ENCODE measurements at places on chromosomes 2 and 18.

- DNase-seq: no peak
These were observed 267.0 kb downstream of the MREG start for GRCh38 chr2:215746226-215746886.

GRCh38 chr2:186949726-186950256, 100.8 kb upstream of the ZSWIM2 start:
- DNase-seq: no peak

GRCh38 chr2:191636586-191636985, 41.4 kb upstream of the NABP1 start:
- no peak for DNase-seq

GRCh38 chr18:77077401-77077800, 55.2 kb downstream of the MBP start:
- DNase-seq: no peak

DNA sequence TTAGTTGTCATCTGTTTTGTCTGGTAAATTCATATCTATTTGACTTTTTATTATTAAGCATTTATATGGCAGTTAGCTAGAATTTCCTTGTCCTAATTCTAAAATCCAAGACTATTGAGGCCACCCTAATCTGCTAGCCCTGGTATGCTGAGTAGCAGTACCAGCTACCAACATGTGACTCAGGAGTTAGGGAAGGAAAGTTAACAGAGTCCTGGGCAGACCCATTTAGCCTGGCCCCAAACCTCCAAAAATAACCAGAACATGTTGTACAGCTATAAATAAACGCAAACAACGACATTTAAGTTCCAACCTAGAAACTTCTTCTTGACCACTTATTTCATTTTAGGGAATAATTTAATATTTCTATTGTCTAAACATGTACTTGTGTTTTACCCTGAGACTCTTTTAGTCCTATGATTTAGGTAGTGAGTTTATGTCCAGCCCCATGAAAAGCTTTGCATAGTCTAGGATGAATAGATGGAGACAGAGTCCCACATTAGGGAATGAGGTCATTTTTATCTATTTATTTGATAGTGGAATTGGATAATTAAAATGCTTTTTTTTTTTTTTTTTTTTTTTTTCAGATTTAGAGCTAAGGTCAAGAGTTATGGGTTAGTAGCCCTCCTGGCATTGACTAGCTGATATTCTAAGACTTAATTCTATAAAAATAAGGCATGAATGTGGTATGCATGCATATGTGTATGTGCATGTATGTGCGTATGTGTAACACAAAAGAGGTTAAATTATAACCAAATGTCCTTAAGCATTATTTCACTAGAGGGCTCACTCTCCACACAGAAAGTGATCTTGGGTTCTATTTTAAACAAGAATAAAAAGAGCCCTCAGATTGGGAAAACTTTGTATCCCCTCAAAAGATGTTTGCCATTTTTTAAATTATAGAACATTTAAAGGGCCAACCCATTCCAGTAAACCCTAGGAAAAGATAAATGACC, 160.1 kb upstream of the MAPRE2 start:
- DNase-seq: no peak

- DNase-seq: no peak
These were observed 304.5 kb downstream of the ZNF521 start for GRCh38 chr18:25047421-25047820.

GRCh38 chr18:30676053-30676480, 366.5 kb downstream of the DSC3 start:
- no peak for DNase-seq

GRCh38 chr2:100242891-100243619, 79.2 kb downstream of the LONRF2 start:
- DNase-seq: no peak

DNA sequence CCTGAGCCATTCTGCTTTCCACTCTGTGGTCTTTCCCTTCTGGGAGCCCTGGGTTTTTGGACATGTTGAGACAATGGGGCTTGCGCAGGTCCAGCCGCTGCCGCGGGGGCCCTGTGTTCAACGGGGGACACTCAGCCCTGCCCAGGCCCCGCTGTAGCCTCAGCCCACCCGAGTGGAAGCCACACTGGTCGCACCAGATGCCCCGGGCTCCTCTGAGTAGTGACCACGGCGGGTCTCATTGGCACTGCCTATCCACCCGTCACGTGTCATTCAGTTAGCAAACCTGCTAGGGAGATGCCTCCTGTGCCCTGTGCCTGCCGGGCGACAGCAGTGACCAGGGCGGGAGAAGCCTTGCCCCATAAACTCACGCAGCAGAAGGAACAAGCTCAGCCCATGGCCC, 19.1 kb downstream of the D2HGDH start:
- DNase-seq: no peak

GRCh38 chr2:9803023-9803805, 40.1 kb upstream of the TAF1B start:
- DNase-seq: no peak

DNA sequence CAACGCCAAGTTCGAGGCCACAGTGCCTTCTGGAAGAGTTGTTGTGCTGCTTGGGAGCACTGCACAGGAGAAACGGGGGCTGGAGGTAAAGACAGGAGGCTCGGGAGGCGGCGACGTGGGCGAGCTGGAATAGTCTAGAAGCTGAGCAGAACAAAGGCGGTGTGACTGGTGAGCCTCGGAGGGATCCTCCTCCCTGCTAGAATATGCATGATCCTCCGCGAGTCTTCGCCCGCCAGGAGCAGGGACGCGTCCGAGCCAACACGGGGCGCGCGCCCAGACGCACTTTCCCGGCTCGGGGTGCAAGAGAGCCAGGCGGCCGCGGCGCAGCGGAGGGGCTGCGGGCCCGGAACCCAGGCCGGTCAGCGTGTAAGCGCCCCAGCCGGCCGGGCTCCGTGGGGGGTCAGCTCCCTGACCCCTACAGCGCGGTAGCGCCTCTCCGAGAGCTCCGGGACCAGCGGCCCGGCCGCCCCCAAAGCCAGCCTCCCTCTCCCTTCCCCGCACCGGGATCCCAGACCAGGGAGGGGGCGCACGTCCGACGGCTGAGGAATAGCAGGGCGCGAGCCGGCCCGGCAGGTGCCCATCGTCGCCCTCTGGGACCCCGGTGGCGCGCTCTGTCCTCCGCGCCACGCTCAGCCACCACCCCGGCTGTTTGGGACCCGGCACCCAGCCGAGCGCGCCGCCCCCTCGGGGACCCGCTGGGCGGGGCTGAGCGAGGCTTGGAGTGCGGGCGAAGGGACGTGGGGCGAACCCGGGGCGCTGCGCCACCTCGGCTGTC, 62.5 kb downstream of the GNAL start:
- DNase-seq: no peak

DNA sequence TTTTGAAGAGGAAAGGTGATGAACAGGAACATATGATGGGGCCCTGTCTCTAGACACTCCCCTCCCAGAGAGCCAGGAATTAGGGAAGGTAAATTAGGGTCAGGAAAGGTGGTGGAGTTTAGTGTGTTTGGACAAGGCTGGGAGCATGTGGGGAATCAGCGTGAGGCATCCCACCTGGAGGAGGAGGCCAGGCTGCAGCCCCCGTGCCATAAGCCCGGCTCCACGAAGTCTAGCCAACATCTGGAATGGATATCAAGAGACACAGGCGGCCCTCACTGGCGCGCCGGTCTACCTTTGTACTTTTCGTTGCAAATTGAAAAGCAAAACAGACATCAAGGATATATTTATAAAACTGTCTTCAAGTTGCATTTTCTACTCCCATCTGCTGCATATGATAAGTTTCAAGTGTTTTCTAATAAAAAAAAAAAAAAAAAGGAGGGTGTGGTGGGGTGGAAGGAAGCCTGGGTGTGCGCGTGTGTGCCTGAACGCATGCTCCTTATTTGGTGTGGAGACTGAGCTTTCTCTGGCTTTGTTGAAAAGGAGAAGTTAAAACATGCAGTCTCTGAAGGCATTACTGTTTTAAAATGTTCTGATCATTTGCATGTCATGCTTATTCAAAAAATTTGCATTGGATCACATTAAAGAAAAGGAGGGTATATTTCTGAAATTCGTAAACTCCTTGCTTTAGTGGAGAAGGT, 546.7 kb upstream of the ID2 start:
- no peak for DNase-seq

DNA sequence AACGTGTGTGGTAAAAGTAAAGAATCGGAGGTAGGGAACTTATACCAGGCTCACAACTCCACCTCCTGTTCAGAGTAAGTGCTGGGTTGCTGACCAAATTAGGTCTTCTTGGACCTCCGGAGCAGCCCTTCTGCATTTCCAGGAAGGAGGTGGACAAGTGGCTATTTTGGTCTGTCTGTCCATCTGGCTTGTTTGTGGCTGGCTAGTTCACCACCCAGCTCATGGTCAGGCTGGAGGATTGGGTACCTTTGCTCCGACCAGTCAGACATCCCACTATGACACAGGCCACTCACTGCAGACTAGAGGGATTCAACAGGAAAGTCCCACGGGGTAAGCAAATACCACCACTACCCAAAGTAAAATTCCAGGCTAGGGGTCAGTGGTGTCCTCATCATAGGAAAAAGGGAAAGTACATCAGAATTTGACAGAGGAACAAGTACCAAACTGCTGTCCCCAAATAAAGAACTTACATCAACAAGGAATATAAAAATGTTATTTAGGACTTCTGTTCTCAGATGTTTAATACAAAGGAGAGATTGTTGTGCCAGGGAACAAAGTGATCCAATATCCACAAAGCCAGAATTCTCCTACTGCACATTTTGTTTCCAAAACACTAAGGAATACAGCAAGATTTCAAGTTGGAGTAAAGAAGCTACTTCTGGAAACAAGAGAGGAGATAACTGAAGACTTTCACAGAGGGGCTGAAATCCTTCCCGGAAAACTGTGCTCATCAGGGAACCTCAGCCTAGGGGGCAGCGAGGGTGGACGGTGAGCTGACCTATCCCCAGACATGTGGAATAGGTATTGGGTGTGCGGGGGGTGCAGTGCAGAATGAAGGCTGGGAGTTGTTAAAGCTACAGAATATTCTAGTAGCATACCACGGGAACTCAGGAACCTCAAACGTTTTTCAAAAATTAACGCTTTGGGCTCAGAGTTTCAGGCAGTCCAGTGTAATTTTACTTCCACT, 56.9 kb downstream of the BCL2 start:
- DNase-seq: no peak
